ENCODE measurements at places on chromosomes 3 and 15.
A peak's percentile ranks its signal among the peaks of the same experiment; 100 is the strongest.

DNA sequence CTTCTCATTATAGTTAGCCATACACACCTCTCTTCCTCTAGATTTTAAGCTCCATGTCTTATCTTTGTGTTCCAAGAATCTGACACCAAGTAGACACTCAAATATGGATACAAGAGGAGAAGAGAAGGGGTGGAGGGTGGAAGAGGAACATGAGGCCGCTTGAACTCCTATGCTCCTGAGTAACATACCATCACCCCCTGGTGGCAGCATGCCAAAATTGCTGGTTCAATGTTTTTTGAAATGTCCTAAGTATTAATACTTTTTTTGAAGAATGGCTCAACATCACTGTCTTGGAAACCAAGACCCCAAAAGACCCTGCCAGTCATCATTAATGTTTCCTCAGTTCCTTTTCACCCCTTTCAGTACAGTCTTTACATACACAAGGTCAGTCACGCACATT is 71.8 kb upstream of the HACD2 start:
- H3K36me3 ChIP-seq = peaks cover 21% of the 10 kb centered on the region
- no peaks in the 10 kb centered on the region for H3K27me3 ChIP-seq
- H3K27ac ChIP-seq = peak overlapping the region; percentile 81
- peaks cover 57% of the 10 kb centered on the region for H3K4me1 ChIP-seq
- H3K4me3 ChIP-seq = no peak overlapping the region

DNA sequence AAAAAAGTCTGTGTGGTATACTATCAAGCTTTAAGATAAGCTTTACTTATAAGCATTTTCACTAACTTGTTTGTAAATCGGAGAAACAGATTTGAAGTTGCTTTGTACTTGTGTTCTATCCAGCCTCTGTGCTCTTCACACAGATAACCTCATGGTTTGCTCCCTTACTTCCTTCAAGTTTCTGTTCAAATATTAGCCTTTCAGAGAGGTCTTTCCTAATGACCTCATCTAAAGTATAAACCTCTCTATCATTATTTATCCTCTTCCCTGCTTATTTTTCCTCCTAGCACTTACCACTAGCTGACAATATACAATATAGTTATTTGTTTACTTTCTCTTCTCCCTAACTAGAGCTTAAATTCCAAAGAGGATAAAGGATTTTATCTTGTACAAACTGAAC is 180.0 kb downstream of the CBLB start:
- H3K36me3 ChIP-seq = peaks cover 5% of the 10 kb centered on the region
- no peaks in the 10 kb centered on the region for H3K27me3 ChIP-seq

- DNase-seq = no peak
- no peaks in the 10 kb centered on the region for H3K4me1 ChIP-seq
- H3K36me3 ChIP-seq = no peaks in the 10 kb centered on the region
- H3K27me3 ChIP-seq = no peaks in the 10 kb centered on the region
- H3K27ac ChIP-seq = no peak overlapping the region
- no peak overlapping the region for H3K4me3 ChIP-seq
Measured at GRCh38 chr15:35000511-35000910, 12.4 kb upstream of the ZNF770 start.

- no peaks in the 10 kb centered on the region for H3K27me3 ChIP-seq
- DNase-seq = no peak
- no peak overlapping the region for H3K27ac ChIP-seq
- H3K4me3 ChIP-seq = no peak overlapping the region
- no peaks in the 10 kb centered on the region for H3K4me1 ChIP-seq
Measured at GRCh38 chr3:63809607-63810006, 9.5 kb upstream of the C3orf49 start.

- no peak overlapping the region for H3K27ac ChIP-seq
- H3K4me3 ChIP-seq = no peak overlapping the region
- no peaks in the 10 kb centered on the region for H3K36me3 ChIP-seq
- no peaks in the 10 kb centered on the region for H3K4me1 ChIP-seq
- no peaks in the 10 kb centered on the region for H3K27me3 ChIP-seq
Measured at GRCh38 chr3:119779731-119780383, 2.0 kb upstream of the NR1I2 start.

DNA sequence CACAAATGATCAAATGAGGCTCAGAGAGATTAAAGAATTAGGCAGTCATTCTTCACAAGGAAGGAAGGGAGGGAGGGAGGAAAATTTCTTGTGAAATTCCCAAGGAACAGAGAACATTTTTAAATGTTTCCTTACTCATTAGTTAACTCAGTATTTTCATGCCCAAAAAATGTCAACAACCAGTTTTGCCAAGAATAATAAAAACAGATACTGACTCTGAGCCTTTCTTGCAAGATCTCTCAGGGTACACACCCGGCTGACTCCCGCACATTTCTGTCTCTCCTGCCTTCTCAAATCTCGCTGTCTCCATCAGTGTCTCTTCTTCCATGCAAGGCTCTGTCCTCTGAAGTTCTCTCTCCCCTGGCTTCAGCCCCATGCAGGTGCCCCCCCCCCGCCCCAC is 265.9 kb downstream of the TJP1 start:
- no peak for DNase-seq
- H3K36me3 ChIP-seq = no peaks in the 10 kb centered on the region
- no peaks in the 10 kb centered on the region for H3K4me1 ChIP-seq
- H3K27me3 ChIP-seq = no peaks in the 10 kb centered on the region
- no peak overlapping the region for H3K27ac ChIP-seq
- H3K4me3 ChIP-seq = no peak overlapping the region

GRCh38 chr15:88348579-88349230 is 92.2 kb upstream of the NTRK3 start:
- no peaks in the 10 kb centered on the region for H3K4me1 ChIP-seq
- no peaks in the 10 kb centered on the region for H3K36me3 ChIP-seq
- no peak overlapping the region for H3K4me3 ChIP-seq
- no peak overlapping the region for H3K27ac ChIP-seq
- peaks cover 14% of the 10 kb centered on the region for H3K27me3 ChIP-seq
